Kidney (tissue), 22 donors: ENCODE measurements at places on chromosomes 1 and 21. TPM values are rescaled to one million over a fixed set of nuclear protein-coding genes. Genes with fewer than 3 reads are reported as not detected.

DNA sequence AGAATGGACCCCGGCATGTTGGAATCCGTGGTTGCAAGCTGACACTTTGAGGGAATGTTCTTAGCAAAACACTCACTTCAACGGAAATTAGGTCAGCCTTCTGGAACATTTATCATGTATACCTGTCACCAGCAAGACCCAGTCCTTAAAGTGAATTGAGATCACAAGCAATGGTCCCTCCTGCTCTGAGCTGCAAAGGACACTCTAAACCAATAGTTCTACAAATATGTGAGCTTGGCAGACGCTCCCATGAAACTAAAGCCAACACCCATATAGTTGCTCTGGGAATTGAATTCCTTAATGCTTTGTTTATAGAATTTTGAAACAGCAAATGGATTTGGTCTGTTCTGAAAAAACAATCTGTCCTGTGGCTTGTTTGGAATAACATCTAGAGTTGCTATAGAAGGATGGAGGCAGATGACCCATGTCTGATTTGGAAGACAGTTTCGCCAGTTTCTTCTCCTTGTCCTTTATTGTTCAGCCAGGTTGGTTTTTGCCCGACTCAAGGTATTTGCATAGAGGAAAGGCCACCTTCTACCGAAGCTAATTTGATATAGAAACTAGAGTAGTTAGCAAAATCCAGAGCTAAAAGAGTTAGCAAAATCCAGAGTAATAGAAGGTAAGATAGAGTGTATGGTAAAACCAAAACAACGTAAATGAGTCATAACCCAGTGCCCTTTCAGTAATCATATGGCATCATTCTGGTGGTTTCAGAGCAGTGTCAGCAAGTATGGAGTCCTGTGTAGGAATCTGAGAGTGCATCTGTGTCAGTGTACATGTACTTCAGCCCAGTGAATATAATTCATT is 236.2 kb downstream of the NFIA start:
- DNase-seq, result peak; percentile 87

GRCh38 chr1:50980505-50980904 is 10.5 kb downstream of the CDKN2C start:
- no peak for DNase-seq

- no peak for DNase-seq
These were observed 10.3 kb downstream of the TMEM9 start for GRCh38 chr1:201143726-201144635.

Gene ISG15
- 65.9 TPM for polyA plus RNA-seq

DNA sequence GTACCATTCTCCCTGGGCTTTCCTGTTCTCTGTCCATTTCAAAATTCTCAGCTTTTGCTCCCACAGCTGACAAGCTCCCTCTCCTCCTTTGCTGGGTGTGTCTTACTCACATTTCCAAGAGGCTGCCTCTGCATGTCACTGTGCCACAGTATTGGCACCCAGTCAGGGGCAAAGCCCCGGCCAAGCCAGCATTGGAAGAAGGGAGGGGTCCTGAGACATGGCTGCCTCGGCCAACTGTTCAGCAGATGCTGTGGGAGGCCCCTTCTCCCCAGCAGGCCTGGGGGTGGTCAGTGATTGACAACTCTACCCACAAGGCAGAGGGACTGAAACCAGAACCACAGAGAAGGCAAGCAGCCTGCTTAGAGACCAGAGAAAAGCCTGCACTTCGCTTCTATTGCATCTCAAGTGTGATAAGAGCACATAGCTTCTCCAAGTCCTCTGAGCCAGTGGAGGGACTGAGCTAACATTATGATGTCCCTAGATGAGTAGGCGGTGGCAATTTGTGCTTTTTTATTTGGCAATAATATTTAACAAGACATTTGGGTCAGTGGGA is 294.1 kb downstream of the SIPA1L2 start:
- no peak for DNase-seq

DNA sequence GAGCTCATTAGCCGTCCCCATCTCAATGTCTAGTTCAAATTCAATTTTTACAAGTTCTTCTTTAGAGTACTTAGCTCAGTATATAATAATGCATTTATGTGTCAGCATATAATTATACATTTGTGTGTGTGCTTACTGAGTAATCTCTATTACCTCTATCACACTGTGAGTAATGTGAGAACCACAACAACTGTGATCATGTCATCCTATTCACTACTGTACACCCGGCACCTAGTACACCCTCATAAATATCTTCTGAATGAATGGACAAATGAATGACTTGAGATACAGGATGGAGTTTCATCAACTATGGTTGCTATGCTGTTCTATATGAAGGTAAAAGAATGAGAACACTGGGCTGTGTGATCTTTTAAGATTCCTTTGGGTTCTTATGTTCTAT is 124.0 kb downstream of the GPATCH2 start:
- no peak for DNase-seq
